ENCODE measurements at places on chromosomes 4 and X.

DNA sequence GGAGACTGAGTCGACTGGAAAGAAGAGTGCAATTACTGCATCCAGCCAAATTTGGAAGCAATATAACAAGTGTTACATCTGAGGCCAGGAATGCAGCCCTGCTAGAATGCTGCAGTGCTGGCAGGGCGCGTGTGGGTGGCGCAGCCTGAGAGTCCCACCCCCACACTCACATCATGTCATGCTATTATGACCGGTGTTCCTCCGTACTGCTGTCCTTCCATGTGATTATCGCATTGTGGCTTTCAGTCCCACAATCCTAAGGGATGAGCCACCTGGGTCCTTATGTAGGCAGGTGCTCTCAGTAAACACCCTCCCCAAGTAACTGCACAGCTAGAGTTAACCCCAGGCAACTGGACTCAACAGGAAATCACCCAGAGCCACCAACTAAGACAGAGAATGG lies 122.6 kb upstream of the CPEB2 start:
- DNase-seq = no peak

GRCh38 chr4:154741922-154742850 lies 1.6 kb upstream of the LRAT start:
- no peak for DNase-seq

- DNase-seq = no peak
Observed at GRCh38 chr4:180394312-180394711, 1848.9 kb upstream of the TENM3 start.

DNA sequence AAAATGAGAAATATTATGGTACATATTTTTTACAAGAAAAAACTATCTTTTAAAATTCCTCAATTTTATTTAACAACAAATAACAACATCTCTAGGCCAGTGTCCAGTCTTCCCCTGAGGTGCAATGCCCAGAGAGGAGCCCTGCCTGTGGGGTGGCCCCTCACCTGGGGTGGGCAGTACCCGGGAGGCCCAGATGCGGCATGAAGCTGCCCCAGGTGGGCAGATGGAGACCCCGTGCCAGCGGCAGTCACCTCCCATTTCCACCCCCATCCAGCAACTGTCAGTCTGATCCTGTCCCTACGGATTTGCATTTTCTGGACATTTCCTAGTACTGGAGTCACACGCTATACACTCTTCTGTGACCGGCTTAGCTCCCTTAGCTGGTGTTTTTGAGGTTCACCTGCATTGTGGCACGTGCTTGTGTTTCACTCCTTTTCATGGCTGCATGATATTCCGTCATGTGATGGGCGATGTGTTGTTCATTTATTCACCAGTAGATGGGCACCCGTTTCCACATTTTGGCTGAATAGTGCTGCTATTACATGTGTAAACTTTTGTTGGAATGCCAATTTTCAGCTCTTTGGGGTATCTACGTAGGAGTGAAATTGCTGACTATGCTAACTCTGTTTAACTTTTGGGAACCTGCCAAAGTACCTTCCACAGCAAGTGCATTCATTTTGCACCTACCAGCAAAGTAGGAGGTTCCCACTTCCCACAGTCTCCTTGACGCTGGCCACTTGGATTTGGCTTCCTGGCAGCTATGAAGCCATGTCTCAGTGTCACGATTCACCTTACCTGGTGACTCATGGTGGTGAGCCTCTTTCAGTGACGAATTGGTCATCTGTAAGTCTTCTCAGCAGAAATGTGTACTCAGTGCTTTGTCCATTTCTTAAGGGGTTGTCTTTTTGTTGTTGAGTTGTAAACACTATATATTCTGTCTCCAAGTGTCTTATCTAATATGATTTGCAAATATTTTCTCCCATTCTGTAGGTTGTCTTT lies 11.7 kb upstream of the MAEA start:
- DNase-seq = no peak

DNA sequence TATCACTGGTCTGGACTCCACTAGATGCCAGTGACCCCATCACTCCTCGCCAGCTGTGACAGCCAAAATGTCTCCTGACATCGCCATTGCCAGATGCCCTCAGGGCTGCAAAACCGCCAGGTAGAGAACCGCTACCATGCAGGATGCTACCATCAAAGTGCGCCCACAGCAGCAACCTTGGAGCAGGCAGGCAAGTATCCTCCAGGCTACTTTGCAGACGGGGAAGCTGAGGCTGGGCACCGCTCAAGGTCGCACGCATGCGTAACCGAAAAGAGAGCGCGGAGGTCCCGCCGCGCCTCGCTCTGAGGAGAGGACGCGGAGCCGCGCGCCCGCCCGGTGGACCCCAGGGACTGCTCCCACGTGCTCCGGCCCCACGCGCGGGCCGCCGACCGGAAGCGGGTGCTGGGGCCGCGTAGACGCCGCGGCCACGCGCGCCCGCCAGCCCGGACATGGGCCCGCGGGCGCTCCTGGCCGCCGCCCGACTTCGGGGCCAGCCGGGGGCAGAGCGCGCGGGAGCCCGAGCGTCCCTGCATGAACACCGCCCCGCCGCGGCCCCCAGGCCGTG lies at the start of gene STS:
Gene STS (plus strand): TSS at position 300 of the 565 bp plus-strand sequence. CDS start 105,488 bp downstream, outside the sequence.
- DNase-seq = peak; percentile 51

DNA sequence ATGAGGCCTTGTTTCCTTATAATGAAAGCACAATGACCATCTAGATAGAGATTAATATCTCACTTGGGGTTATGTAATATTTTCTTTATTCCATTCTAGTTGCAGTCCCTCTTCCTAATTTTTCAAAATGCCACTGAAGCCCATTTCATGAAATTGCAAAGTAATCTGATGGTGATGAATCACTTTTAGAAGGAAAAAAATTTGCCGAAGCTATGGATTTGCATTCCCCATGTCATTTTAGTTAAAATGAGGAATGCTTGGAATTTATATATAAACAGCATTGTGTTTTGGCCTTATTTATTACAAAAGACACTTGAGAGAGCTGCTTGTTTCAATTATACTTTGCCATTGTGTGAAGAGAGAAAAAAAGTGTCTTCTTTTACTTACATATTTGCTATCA lies 241.7 kb upstream of the TEX13A start:
- DNase-seq = no peak

DNA sequence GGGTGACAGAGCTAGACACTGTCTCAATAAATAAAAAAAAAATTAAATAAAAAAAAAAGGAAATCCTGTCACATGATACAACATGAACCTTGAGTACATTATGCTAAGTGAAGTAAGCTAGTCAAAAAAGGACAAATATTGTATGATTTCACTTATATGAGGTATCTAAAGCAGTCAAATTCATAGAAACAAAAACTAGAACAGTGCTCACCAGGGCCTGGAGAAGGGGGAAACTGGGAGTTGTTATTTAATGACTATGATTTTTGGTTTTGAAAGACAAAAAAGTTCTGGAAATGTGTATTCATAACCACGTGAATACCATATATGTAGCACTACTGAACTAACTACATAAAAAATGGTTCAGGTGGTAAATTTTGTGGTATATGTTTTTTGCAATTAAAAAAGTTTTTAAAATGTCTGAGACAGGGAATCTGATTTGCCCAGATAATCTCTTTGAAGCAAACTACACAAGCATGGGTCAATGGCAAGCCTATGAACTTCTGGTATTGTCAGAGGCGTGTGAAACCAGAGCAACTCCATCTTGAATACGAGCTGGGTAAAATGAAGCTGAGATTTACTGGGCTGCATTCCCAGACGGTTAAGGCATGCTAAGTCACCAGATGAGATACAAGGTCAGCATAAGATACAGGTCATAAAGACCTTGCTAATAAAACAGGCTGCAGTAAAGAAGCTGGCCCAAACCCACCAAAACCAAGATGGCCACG lies 42.3 kb downstream of the ANAPC10 start:
- DNase-seq = no peak

DNA sequence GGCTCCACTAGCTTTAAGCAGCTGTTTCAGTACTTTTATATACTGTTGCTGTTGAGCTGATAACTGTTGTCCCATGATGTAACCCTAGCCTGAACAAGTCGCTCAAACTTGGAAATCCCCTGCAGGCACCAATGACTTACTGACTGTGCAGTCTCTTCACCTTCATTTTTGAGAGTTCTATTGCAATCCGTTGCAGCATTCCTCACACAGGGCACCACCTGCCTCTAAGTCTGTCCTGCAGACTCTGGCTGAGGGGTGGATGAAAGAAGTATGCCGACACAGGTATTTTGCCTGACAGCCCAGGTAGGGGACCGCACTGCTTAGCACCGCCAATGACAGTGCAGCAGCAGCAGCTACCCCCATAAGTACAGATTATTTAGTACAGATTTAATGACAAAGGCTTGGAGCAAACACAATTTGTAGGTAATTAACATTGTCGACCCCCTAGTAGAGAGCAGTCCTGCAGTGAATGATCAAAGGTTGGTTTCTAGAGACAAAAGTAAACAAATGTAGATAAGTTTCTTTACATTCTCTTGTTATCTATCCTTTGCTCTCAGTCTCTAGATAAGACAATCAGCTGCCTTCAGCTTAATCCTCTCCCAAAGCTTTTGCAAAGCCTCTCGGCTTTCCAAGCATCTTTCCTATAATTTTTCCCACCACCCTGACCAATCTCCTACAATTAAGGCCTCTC lies 205.0 kb downstream of the PABPC4L start:
- no peak for DNase-seq

- DNase-seq = no peak
Observed at GRCh38 chr4:165476214-165477098, 97.6 kb downstream of the CPE start.

- no peak for DNase-seq
Observed at GRCh38 chr4:36168127-36168878, 76.0 kb downstream of the ARAP2 start.

DNA sequence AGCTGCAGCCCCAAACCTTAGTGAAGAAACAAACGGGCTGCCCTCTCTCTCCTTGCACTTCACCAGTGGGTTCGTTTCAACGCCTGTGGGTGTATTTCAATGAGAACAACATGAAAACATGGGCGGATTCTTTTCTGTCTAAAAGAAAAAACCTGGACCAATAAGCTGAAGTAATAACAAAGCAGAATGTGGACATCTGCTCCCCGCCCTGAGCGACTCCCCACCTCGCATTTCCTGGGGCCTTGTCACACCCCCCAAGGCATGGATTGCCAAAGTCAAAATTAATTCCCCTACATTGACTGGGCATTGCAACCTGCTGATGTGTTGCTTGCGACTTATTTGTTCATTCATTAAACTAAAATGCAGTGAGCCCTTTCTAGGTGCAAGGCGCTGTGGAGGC lies 142.9 kb downstream of the BCOR start:
- DNase-seq = no peak

DNA sequence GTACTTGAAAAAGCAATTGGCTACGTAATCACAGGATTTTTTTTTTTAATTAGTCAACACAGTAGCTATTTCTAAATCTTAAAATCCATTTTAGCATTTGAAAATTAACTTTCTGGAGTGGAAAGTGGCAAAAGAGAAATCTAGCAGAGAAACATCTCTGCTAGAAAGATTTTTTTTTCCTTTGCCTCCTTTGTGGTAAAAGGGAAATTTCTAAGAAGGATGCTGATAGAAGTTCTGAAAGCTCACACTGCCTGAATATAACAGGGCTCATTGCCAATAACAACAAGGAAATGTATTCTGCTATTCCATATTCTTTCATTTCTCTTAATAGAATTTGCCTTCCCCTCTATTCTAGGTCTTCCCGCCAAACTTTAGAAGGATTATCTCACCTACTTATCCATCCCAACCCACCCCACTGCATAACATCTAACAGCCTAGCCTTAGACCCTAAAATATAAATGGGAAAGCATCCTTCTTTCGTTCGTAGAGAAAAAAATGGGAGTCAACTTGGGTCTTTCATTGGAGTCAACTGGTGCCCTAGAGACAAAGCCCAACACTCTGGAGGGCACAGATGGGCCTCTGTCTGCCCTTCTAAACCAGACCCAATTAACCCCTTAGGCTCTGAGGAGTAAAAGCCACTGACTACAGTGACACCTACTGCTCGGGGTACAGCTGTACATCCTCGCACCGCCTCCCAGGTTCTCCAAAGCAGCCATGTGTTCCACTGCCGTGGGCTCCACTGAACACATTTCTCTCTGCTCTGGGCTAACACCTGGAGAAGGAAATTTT lies 103.9 kb downstream of the MAML3 start:
- peak; percentile 50 for DNase-seq

DNA sequence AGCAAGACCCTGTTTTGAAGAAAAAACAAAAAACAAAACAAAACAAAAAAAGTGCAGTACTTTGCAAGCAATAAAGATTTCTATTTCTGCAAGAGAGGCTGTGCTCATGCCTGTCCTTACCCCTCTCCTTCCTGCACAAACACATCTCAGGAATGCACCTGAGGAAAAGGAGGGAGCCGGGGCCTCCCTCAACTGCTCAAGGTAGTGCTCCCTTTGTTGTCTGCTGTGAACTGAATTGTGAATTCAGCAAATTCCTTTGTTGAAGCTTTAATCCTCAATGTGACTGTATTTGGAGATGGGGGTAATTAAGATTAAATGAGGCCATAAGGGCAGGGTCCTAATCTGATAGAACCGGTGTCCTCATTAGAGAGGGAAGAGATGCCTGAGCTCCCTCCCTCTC lies 13.9 kb downstream of the FTSJ1 start:
- no peak for DNase-seq

DNA sequence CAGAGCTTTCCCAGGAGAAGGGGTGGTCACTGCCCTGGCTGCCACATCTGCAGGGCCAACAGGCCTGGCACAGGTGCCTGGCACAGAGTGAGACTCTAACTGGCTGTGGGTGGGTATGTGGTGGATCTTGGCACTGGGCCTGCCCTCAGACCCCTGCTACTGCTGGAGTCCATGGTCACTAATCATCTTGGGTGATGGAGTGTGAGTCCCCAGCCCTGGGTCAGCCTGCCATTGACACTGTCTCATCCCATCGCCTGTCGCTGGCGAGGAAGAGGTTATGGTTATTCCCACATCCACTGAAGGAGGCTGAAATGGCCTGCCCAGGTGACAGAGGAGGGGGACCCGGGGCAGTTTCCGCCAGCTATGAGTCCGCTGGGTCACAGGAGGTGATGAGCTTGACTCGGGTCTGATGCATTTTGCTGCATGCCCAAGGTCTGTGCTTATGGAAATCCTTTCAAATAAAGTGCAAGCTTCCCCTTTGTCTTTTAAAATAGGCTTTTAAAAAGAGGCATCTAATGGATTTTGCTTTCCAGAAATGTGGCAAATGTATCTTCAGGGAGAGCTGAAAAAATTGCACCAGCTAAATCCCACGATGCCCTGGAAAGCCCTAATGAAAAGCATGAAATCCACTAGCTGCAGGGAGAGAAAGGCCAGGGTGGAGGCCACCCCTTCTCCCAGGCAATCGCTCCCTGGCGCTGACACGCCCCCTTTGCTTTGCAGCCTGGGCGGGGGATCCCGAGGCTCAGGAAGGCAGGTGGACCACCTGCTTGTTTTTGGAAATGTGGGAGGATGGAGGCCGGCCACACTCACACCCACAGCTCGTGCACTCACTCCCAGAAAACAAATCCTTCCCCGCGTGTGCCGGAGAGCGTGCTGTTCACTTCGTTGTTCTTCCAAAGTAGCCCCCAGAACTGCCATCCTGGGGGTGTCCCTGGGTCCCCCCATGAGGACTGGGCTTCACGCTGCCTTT lies 54.9 kb downstream of the ABLIM2 start:
- no peak for DNase-seq

GRCh38 chr4:108432418-108432817 lies 188.0 kb upstream of the RPL34 start:
- peak; percentile 6 for DNase-seq

DNA sequence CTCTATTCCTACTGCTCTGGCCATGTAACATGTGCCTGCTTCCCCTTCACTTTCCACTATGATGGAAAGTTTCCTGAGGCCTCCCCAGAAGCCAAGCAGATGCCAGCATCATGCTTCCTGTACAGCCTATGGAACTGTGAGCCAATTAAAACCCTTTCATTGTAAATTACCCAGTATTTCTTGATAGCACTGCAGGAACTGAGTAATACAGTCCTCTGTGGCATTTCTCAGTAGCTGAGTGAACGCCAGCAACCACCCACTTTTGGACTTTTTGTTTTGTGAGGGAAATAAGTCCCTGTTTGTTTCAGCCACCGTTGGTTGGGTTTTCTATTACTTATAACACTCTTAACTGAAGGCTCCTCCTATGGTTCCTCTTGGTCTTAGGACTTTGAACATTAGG lies 104.1 kb downstream of the C4orf51 start:
- DNase-seq = peak; percentile 41

All from activated CD4-positive, alpha-beta T cell treated with anti-CD3 and anti-CD28 coated beads, Interleukin-2, Interleukin-6, amounts not matched to agents 100 ng/mL and 50 ng/mL, durations not matched to agents 16 hours and 8 hours (primary cell).